ENCODE measurements at places on chromosomes 7 and 10.
A peak's percentile ranks its signal among the peaks of the same experiment; 100 is the strongest.

GRCh38 chr10:18501198-18501597 lies 150.2 kb downstream of the NSUN6 start:
- no peak for DNase-seq

DNA sequence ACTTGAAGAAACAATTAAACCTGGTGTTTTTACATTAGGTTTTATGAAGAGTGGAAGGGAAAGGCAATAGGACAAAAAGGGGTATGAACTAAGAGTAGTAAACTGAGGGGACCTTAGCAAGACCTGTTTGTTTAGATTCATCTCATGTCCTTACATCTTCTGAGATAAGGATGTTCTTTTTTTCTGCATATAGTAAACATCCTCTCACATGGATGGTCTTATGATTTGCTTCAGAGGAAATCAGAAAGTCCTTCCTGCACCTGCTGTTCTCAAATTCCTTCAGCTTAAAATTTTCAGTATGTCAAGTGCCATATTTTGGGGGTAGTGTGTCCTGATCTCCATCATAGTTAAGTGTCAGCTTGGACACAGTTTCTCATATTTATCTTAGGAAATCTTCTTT lies 232.6 kb downstream of the ADK start:
- DNase-seq: no peak

GRCh38 chr10:76975126-76975525 lies 662.5 kb downstream of the KCNMA1 start:
- no peak for DNase-seq

GRCh38 chr10:131667561-131667960 lies 233.2 kb upstream of the PPP2R2D start:
- DNase-seq: no peak

- no peak for DNase-seq
Measured at GRCh38 chr10:123204127-123204461, 49.9 kb downstream of the BUB3 start.

DNA sequence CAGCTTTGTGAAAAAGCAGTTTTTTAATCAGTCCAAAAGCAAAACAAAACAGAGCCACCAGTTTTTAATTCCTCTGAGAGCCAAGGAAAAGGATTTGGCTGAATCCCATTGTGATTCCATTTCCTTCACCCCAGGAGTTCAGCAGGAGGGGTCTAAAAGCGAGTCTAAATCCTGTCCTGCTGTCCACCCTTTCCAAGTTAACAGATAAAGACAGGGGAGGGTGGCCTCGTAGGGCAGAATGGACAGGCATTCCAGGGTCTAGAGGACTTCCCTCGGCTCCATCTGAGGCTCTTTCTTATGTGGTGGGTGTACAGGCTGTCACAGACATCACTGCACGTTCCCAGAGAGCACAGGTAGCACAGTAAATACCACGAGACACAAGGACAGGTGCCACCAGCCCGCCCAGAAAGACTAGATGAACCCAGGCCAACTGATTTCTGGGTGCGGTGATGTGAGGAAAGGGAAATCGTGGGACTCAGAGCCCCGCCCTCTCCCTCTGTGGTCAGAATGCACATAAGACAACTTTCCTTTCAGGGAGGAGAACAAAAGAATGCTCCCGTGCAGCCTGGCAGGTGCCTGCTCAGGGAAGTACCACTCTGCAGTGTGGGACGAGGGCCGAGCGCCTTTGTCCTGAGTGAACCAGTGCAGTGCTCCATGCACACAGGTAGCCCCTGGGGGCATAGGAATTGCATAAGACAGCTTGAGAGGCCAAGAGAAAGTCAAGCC lies 119.7 kb downstream of the ABLIM1 start:
- DNase-seq: peak; percentile 16

DNA sequence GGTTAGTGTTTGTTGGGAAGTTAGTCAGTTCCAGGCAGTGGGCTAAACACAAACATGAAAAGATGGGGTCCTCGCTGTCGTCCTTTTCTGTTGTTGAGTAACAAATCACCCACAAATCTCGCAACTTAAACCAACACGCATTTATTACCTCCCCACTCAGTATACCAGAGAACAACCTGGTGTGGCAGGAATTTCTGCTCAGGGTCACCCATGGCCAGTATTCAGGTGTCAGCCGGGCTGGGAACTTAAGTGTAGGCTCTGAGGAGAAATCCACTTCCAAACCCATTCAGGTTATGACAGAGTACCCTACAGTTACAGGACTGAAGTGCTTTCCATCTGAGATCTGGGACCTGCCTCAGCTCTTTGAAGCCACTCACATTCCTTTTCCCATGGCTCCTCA lies 73.6 kb upstream of the SP4 start:
- DNase-seq: no peak

- no peak for DNase-seq
Measured at GRCh38 chr7:157692460-157693011, 355.7 kb downstream of the DNAJB6 start.

- no peak for DNase-seq
Measured at GRCh38 chr10:100346351-100346764, 675 bp upstream of the SCD start.

GRCh38 chr10:76051007-76051936 lies 619.8 kb downstream of the LRMDA start:
- DNase-seq: peak; percentile 42

- no peak for DNase-seq
Measured at GRCh38 chr7:106916679-106917078, 51.6 kb downstream of the PIK3CG start.

- DNase-seq: no peak
Measured at GRCh38 chr7:95066737-95067530, 159.5 kb downstream of the PPP1R9A start.

GRCh38 chr10:110836706-110837105 lies 35.0 kb upstream of the PDCD4 start:
- no peak for DNase-seq

DNA sequence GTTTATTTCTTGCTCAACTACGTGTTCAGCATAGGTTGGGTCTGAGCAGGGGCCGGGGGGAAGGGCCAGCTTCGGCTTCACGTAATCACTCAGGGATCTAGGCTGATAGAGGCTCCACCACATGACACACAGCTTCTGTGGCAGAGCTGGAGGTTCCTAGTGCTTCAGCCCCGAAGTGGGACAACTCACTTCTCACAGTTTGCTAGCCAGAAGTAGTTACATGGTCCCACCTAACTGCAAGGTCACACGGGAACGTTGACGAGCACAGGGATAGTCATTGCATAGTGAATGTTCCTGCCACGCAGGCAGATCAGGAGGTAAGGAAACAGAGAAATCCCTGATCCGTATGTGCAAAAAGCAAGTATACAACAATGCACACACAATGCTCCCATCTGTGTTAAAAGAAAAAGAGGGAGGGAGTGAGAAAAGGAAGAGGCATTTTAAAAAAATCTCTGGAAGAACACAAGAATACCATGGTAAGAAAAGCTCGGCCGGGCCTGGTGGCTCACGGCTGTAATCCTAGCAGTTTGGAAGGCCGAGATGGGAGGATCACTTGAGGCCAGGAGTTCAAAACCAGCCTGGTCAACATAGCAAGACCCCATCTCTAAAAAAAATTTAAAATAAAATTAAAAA lies 16.9 kb downstream of the SMURF1 start:
- no peak for DNase-seq

- no peak for DNase-seq
Measured at GRCh38 chr7:55055479-55055878, 36.7 kb downstream of the EGFR start.

DNA sequence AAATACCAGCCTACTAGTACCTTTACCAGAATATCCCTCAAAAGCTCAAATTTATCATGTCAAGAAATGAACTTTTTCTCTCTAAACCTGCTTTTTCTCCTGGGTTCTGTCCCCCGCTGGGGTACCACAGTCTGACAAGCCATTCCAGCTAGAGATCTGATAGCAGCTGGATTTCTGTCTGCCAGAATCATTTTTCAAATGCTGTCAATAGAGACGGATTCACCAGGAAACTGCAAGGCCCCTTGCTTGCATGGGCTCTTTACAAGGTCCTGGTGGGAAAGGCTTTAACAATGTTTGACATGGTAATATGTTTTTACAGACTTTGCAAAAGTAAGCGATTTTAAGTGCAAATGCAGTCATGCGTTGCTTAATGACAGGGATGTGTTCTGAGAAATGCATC lies 4.9 kb upstream of the ANXA11 start:
- DNase-seq: no peak

DNA sequence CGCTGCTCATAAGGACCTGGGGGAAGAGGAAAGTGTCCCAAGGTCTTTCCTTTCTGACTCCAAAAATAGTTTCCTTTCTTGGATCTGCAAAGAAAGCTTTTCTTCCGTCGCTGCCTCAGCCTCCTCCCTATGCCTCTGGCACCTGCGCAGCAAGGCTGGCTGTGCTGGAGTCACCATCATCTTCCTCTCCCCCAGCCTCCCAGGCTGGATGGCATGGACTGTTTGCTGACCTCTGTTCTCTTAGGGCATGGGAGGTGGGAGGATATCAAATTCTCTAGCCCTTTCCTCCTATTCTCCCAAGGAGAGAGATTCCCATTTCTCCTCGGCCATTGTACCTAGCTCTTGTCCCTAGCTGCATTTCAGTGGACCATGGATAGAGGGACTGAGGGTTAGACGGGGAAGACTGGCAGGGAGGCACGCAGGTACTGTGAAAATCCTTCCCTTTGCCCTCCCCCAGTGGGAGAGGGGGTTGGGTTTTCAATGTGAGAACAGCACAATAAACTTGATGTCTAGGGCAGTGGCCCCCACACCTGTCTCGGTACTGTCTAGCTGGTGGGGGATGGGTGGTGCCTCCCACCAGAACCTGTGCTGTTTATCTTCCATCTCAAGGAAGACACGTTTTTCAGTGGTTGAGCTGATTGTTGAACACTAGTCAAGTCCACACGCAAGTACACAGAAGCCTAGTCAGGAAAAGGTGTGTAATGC lies 2.6 kb downstream of the PPP1R35 start:
- no peak for DNase-seq

GRCh38 chr7:67392596-67393438 lies 396.2 kb downstream of the TYW1 start:
- DNase-seq: no peak

DNA sequence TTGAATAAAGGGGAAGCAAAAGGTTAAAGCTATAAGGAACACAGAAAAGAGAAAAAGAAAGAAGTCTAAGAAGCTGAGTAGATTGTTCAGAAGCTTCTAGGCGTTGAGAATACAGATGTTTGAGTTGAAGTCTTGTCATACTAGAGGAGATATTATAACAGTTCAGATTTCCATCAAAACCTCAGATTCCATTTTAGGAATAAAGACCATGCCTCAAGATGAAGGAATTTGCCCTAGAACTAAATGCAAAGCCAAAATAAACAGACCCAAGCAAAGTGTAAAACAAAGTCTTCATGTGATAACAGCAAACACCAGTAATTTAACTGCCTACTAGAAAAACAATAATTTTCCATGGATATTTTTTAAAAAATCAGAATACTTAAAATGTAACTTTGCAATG lies 476.5 kb upstream of the POT1 start:
- no peak for DNase-seq

DNA sequence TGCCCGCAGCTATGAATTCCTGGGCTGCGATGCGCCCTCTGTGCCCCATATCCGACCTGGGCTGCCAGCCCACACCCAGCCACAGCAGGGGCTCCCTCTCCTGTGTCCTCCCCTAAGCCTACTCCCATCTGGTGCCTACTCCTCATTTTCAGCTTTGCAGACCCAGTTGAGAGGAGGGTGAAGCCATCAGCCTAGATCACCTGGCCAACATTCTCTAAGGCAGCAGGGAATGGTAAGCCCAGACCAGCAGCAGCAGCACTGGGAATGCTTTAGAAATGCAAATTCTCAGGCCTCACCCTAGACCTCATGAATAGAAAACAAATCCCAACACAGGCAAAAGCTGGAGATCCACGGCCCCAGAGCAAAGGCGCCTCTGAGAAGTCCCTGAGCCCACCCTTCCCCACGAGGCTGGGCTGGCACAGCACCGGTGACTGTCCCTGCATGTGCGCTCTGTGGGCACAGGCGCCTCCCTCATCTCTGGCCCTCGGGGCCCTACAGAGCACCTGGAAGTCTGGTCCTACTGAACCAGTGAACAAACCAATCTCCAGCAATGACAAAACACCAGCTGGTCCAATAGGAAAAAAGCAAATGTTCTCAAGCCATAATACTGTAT lies 161.4 kb downstream of the GFRA1 start:
- DNase-seq: no peak

- no peak for DNase-seq
Measured at GRCh38 chr7:2689343-2689847, 1.4 kb downstream of the AMZ1 start.

- no peak for DNase-seq
Measured at GRCh38 chr10:89164080-89164479, 43.0 kb downstream of the CH25H start.

DNA sequence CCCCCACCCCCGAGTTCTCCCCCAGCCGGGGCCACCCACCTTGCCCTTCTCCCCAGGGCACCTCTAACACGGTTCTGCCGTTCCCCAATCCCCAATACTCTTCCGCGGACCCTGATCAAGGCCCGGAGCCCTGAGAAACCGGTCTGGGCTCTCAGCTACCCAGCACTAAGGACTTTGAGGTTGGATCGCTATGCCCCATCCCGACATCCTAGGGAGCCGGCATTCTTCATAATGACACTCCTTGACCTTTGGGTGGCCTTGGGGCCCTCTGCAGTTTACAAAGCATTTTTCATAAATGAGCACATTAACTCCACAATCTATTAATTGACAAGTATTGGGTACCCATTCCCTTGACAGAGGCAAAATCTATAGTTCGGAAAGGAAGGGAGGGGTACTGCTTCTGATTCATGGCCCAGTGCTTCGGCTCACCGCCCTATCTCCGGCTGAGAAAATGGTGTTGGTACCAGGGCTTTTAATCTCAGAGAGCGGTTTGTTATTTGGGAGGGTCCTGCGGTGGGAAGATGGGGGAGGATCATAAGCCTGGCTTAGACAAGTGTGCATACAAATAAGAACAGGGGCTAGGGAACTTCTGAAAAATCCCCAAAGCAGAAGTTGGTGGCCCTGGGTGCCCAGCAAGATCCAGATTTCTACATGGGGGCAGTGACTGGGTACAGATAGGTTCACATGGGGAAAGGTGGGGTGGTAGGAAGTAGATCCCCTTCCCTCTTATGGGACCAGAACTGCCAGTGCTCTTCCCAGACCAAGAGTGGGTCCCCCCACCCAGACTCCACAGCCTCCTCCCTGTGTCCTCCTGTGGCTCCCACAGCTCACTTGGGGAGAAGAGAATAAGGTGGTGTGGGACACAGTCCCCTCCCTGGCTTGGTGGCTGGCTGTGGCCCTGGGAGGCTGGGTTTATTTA lies 3.2 kb downstream of the IMPDH1 start:
- DNase-seq: no peak

DNA sequence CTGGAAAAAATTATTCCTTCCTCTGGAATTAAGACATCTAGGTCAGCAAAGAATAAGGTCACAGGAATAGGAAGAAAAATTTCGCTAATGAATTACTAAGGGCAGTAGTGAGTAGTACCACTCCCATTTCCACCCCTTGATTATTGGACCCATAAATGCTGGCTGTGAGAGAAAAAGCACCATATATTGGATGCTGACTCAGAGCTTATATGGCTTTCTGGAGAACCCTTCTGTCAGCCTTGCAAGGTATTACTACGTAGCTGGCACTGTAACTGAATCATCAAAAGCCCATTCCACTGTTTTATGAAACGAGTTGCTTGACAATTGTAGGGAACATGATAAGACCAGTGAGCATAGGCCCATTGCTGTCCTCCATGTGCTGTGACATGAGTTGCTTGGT lies 179.3 kb downstream of the ATRNL1 start:
- DNase-seq: no peak

All from NCI-H2029 (cell line).